ENCODE measurements at places on chromosomes 5 and 9. TPM values are rescaled to one million over a fixed set of nuclear protein-coding genes. Genes with fewer than 3 reads are reported as not detected.
A peak's percentile ranks its signal among the peaks of the same experiment; 100 is the strongest.

Gene CPLANE1
- total RNA-seq: 10.4 TPM

DNA sequence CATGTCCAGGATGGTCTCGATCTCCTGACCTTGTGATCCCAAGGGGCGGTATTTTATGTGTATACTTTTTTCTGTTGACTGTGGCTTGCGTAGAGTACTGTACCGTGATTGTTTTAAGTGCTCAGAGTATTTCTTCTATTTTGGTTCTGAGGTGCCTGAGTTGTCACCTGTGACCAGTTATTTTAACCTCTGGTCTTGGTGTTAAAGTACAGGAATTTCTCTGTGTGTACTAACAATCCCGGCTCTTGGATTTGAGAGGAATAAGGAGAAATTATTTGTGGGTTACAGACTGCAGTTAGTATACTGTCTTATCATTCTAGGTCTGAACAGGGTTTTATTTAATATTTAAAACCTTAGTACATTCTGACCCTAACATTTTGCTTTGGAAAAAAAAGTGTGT is 2.0 kb downstream of the ANKHD1 start:
- H3K36me3 ChIP-seq: no peaks in the 10 kb centered on the region
- H3K4me3 ChIP-seq: peak overlapping the region; percentile 86
- peaks cover 34% of the 10 kb centered on the region for H3K4me1 ChIP-seq
- peak overlapping the region; percentile 90 for H3K27ac ChIP-seq

GRCh38 chr5:80411589-80412219 is 3.8 kb downstream of the ZFYVE16 start:
- DNase-seq: no peak
- no peak overlapping the region for H3K4me3 ChIP-seq
- H3K27ac ChIP-seq: no peak overlapping the region
- peaks cover 6% of the 10 kb centered on the region for H3K36me3 ChIP-seq
- peaks cover 3% of the 10 kb centered on the region for H3K4me1 ChIP-seq

DNA sequence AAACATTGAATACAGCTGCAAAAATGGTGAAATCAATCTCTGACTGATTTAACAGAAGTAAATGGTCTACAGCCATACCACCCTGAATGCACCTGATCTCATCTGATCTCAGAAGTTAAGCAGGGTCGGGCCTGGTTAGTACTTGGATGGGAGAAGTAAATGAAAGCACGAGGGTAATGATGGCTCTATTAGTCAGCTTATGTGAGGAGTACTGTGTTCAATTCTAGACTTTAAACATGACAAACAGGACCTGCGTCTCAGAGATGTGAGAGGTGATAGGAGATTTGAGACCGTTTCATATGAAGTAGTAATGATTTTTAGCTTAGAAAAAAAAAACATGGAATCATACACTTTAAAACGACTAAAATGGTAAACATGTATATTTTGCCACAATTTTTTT is 77.1 kb upstream of the SUSD1 start:
- no peak overlapping the region for H3K4me3 ChIP-seq
- no peaks in the 10 kb centered on the region for H3K4me1 ChIP-seq
- no peak for DNase-seq

Gene GRHPR
- 58.6 TPM for total RNA-seq

- no peaks in the 10 kb centered on the region for H3K36me3 ChIP-seq
- no peak overlapping the region for H3K4me3 ChIP-seq
- DNase-seq: no peak
- no peaks in the 10 kb centered on the region for H3K4me1 ChIP-seq
- no peaks in the 10 kb centered on the region for H3K27me3 ChIP-seq
- H3K27ac ChIP-seq: no peak overlapping the region
These were observed 157.1 kb downstream of the OLFM1 start for GRCh38 chr9:135244271-135245221.

DNA sequence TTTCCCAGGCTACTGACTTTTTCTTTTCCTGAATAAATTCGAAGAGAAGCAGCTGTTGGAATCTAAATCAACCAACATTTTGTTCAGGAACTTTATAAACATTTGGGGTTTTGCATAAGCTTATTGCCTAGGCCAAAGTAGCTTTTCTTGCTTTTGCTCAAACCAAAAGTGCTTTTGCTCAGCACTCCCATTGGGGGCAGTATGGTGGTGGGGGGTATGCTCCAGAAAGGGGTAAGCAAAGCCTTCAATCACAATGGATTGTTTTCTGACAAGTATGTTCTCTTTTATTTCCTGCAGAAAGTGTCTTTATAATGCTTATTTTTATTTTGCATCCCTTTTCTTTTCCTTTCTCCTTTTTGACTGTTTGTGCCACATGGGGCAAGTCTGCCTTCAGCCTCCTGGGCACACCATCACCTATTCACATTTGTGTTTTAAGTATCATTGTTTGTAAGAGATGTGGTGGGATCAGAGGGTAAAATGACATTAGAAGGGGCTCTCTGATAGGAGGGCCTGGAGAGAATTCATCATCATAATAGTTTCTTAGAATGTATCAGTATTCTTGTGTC is 86.0 kb downstream of the PRDM6 start:
- H3K4me3 ChIP-seq: no peak overlapping the region
- H3K27me3 ChIP-seq: no peaks in the 10 kb centered on the region
- H3K4me1 ChIP-seq: no peaks in the 10 kb centered on the region

GRCh38 chr5:171990713-171991015 is 15.8 kb downstream of the FBXW11 start:
- H3K27me3 ChIP-seq: no peaks in the 10 kb centered on the region
- no peaks in the 10 kb centered on the region for H3K36me3 ChIP-seq
- DNase-seq: no peak
- H3K27ac ChIP-seq: no peak overlapping the region
- H3K4me1 ChIP-seq: peaks cover 9% of the 10 kb centered on the region

Gene TMC1
- not detected for total RNA-seq

Gene AQP7
- total RNA-seq: 1.1 TPM

GRCh38 chr5:30802961-30803705 is 390.4 kb upstream of the CDH6 start:
- no peak for DNase-seq
- H3K4me3 ChIP-seq: no peak overlapping the region
- H3K4me1 ChIP-seq: no peaks in the 10 kb centered on the region
- H3K36me3 ChIP-seq: no peaks in the 10 kb centered on the region
- H3K27me3 ChIP-seq: no peaks in the 10 kb centered on the region
- H3K27ac ChIP-seq: no peak overlapping the region

DNA sequence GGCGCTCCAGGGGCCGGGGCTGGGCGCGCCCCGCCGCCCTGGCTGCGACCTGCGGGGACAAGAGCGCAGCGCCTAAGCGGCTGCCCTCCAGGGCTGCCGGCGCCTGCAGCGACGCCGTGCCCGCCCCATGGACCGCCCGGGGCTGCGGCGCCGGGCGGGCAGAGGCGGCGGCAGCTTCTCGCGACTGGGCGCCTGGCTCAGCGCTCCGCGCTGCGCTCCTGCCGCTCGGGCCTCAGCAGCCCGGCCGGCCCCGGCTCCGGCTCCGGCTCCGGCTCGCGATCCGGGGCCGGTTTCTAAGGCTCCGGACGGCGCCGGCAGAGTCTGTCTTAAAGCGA is at the start of gene PITX1:
TSS of gene PITX1 (minus strand) at position 328 of the 335 bp plus-strand sequence. CDS start 347 bp downstream, outside the sequence.
- H3K4me3 ChIP-seq: peak within 1 kb of the TSS; percentile 44
- no peak for DNase-seq
- no peaks in the 10 kb centered on the region for H3K27me3 ChIP-seq
- no peak within 1 kb of the TSS for H3K27ac ChIP-seq

DNA sequence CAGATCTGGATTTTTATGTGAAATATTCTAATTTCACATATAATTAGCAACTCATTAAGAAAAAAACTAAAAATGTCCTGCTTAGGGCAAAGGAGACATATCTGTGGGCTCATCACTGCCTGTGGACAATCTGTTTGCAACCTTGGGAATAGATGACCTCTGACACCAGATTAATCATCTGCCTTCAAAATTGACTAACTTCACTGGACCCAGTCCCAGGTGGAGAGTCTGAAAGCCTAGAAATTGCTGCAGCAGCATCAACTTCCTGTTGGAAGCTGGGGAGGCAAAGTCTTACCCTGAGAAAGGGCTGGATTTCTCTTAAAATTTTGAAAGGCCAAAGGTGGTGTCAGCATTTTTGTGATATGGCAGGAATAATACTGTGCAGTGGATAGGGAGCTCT is 76.3 kb upstream of the TNC start:
- DNase-seq: no peak
- no peaks in the 10 kb centered on the region for H3K36me3 ChIP-seq
- H3K27me3 ChIP-seq: no peaks in the 10 kb centered on the region
- H3K4me3 ChIP-seq: no peak overlapping the region

GRCh38 chr5:62698756-62699155 is 120.1 kb downstream of the LRRC70 start:
- no peak overlapping the region for H3K27ac ChIP-seq
- H3K36me3 ChIP-seq: no peaks in the 10 kb centered on the region
- H3K4me1 ChIP-seq: no peaks in the 10 kb centered on the region
- no peak for DNase-seq
- H3K27me3 ChIP-seq: no peaks in the 10 kb centered on the region

- DNase-seq: peak; percentile 22
- peaks cover 5% of the 10 kb centered on the region for H3K4me1 ChIP-seq
- no peaks in the 10 kb centered on the region for H3K36me3 ChIP-seq
- no peak overlapping the region for H3K27ac ChIP-seq
These were observed 36.8 kb upstream of the GCNT4 start for GRCh38 chr5:75089137-75089536.

- peaks cover 6% of the 10 kb centered on the region for H3K4me1 ChIP-seq
- no peak overlapping the region for H3K27ac ChIP-seq
- no peaks in the 10 kb centered on the region for H3K27me3 ChIP-seq
- no peak for DNase-seq
- H3K4me3 ChIP-seq: no peak overlapping the region
These were observed 72.9 kb upstream of the NIPAL4 start for GRCh38 chr5:157387041-157387563.

GRCh38 chr5:68548959-68549676 is 333.6 kb downstream of the PIK3R1 start:
- no peak overlapping the region for H3K4me3 ChIP-seq
- H3K27ac ChIP-seq: no peak overlapping the region
- H3K27me3 ChIP-seq: no peaks in the 10 kb centered on the region
- DNase-seq: no peak
- H3K36me3 ChIP-seq: no peaks in the 10 kb centered on the region

Gene GRM6
- total RNA-seq: not detected

All from naive thymus-derived CD4-positive, alpha-beta T cell (primary cell).